ENCODE measurements at places on chromosomes 7 and 10. TPM values are rescaled to one million over a fixed set of nuclear protein-coding genes. Genes with fewer than 3 reads are reported as not detected.
A peak's percentile ranks its signal among the peaks of the same experiment; 100 is the strongest.

SLC26A5 gene
- 0.54 TPM for total RNA-seq

TMEM168 gene
- 20.9 TPM for total RNA-seq

AMPH gene
- total RNA-seq: not detected

RPEL1 gene
- total RNA-seq: not detected

IQUB gene
- not detected for total RNA-seq

MLXIPL gene
- total RNA-seq: not detected

OR2A25 gene
- total RNA-seq: not detected

MBL2 gene
- total RNA-seq: not detected

TSPAN15 gene
- 4.7 TPM for total RNA-seq

SVOPL gene
- total RNA-seq: 2.5 TPM

FGL2 gene
- 9.6 TPM for total RNA-seq

GRCh38 chr10:98224509-98224908, 43.5 kb downstream of the LOXL4 start:
- H3K4me1 ChIP-seq: peaks cover 3% of the 10 kb centered on the region
- H3K27ac ChIP-seq: no peak overlapping the region
- peaks cover 45% of the 10 kb centered on the region for H3K36me3 ChIP-seq
- no peaks in the 10 kb centered on the region for H3K27me3 ChIP-seq
- no peak for DNase-seq

- no peaks in the 10 kb centered on the region for H3K36me3 ChIP-seq
- H3K27ac ChIP-seq: peak overlapping the region; percentile 30
- peaks cover 78% of the 10 kb centered on the region for H3K27me3 ChIP-seq
These were observed 904 bp downstream of the LBX1 start for GRCh38 chr10:101228153-101228965.

GRCh38 chr7:47937711-47938573, 10.3 kb downstream of the PKD1L1 start:
- no peaks in the 10 kb centered on the region for H3K36me3 ChIP-seq
- no peak for DNase-seq
- H3K27ac ChIP-seq: peak overlapping the region; percentile 79
- H3K27me3 ChIP-seq: no peaks in the 10 kb centered on the region

GRCh38 chr7:33463131-33463530, 333.8 kb downstream of the BBS9 start:
- no peaks in the 10 kb centered on the region for H3K4me1 ChIP-seq
- no peaks in the 10 kb centered on the region for H3K27me3 ChIP-seq

GRCh38 chr7:114534953-114535352, 120.3 kb downstream of the FOXP2 start:
- H3K27me3 ChIP-seq: no peaks in the 10 kb centered on the region
- no peaks in the 10 kb centered on the region for H3K36me3 ChIP-seq
- no peak overlapping the region for H3K27ac ChIP-seq
- DNase-seq: no peak
- H3K4me1 ChIP-seq: no peaks in the 10 kb centered on the region

DNA sequence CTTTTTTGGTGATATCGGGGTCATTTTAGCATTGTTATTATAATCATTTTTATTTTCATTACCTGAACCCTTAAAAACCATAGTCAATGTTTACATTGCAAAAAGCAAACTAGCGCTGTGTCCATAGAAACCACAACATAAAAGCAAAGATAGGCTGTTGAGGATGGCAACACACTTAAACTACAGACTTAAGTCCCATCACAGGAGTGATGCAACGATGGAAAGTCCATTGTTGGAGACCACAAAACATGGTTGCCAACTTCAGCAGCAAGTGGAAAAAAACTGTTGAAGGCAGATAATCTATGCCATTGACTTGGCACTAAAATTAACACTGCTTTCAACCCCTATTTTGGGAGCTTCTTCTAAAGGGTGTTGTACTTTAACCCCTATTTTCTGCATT, 398.8 kb upstream of the IGFBP3 start:
- no peak overlapping the region for H3K4me3 ChIP-seq
- H3K36me3 ChIP-seq: no peaks in the 10 kb centered on the region
- DNase-seq: no peak
- H3K4me1 ChIP-seq: no peaks in the 10 kb centered on the region
- H3K27ac ChIP-seq: no peak overlapping the region

DNA sequence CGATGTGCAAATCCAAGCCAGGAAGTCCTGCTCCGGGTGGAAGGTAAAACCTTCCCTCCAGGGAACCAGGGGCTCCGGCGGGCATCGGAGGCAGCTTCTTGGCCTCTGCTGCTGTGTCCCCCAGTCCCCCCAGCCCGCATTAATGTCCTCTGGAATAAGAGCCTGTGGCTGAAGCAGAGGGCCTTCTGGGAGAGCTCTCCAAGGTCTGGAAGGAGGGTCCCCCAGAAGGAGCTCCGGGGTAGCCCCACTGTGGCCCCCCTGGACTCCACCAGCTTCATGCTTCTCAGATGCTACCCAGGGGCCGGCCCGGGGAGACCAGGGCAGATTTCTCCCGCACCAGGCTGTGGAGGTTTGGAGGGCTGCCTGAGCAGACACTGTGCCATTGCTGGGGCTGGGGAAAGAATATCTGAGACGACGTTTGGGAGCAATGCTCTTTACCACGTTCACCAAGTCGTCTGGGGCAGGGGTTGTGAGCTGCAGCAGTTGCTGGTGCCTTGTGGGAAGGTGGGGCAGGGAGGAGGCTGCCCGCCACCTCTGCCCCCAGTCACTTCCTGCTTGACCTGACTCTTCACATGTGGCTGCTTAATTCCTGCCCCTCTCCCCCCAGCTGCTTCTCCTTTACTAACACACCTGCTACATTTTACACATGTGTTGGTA, 8.3 kb downstream of the ZNF853 start:
- H3K4me3 ChIP-seq: peak overlapping the region; percentile 84
- H3K27ac ChIP-seq: peak overlapping the region; percentile 93
- H3K36me3 ChIP-seq: no peaks in the 10 kb centered on the region
- H3K4me1 ChIP-seq: peaks cover 40% of the 10 kb centered on the region

- no peak overlapping the region for H3K4me3 ChIP-seq
- no peak for DNase-seq
- peaks cover 18% of the 10 kb centered on the region for H3K4me1 ChIP-seq
These were observed 209.3 kb downstream of the JAZF1 start for GRCh38 chr7:27971171-27971812.

DNA sequence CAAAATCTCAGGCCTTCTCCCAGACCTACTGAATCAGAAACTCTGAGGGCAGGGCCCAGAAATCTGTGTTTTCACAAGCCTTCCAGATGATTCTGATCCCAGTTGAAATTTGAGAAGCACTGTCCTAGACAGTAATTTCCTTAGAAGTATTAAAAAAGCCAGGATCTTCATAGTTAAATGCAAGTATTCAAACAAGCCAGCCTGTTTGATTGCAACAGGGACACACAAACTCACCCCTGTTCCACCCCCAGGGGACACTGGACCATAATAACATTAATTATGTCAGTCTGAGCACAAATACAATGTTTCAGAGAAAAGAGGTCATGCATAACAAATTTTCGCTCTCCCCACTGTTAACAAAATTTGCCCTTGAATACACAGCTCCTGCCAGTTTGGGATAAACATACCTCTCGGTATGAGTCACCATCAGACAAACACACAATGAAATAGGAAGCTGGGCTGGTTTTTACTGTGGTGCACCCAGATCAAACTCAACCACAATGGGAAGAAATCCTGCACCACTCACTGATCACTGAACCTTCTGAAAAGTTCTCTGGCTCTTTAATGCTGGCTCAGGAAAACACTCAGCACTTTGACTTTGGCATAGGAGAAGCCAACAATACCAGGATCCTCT, 34.3 kb downstream of the ABLIM1 start:
- peaks cover 15% of the 10 kb centered on the region for H3K27me3 ChIP-seq

- H3K4me3 ChIP-seq: no peak overlapping the region
- peaks cover 15% of the 10 kb centered on the region for H3K4me1 ChIP-seq
- peaks cover 15% of the 10 kb centered on the region for H3K36me3 ChIP-seq
- H3K27ac ChIP-seq: no peak overlapping the region
- no peaks in the 10 kb centered on the region for H3K27me3 ChIP-seq
These were observed 7.0 kb downstream of the WDR91 start for GRCh38 chr7:135204341-135204749.

- no peak overlapping the region for H3K4me3 ChIP-seq
- peaks cover 56% of the 10 kb centered on the region for H3K36me3 ChIP-seq
- DNase-seq: no peak
- no peaks in the 10 kb centered on the region for H3K4me1 ChIP-seq
These were observed 7.1 kb upstream of the ZNF117 start for GRCh38 chr7:64997927-64998391.

GRCh38 chr10:102775201-102775934, 31.6 kb downstream of the WBP1L start:
- H3K27me3 ChIP-seq: no peaks in the 10 kb centered on the region
- no peak for DNase-seq
- peaks cover 14% of the 10 kb centered on the region for H3K36me3 ChIP-seq
- H3K4me1 ChIP-seq: peaks cover 41% of the 10 kb centered on the region
- H3K27ac ChIP-seq: no peak overlapping the region
- H3K4me3 ChIP-seq: peak overlapping the region; percentile 33

DNA sequence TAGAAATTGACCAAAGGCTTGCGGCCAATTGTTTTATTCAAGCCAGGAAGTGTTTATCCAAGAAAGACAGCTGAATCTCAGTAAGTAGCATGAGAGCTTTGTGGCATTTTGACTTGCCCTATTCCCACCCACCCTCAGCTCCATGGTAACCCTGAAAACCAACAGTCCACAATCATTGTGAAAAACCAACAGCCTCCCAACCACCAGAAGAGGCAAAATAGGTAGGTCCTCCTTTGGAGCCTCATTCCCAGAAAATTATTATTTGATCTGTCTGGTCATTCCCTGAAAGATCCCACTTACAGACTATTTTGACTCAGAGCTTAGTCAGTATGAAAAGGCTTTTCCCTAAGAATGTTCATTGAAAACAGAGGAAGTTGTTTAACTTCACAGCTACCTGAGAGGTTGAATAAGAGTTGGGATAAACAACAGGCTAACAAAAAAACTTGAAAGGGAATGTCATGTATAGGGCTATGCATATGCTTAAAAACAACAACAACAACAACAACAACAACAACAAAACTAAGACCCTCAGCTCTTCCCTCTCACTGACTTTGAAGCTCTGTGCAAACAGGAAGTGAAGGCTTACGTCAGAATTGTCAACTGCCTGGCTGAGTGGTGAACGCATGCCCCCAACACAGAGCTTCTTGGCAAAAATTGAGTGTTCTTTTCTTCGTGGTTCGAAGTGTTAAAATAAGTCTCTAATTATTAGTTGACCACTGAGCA, 11.2 kb downstream of the KPNA7 start:
- no peak for DNase-seq
- H3K4me3 ChIP-seq: no peak overlapping the region
- H3K27me3 ChIP-seq: peaks cover 4% of the 10 kb centered on the region
- no peak overlapping the region for H3K27ac ChIP-seq

- H3K4me3 ChIP-seq: no peak overlapping the region
- H3K4me1 ChIP-seq: no peaks in the 10 kb centered on the region
- DNase-seq: no peak
- H3K27me3 ChIP-seq: no peaks in the 10 kb centered on the region
- H3K27ac ChIP-seq: no peak overlapping the region
- H3K36me3 ChIP-seq: no peaks in the 10 kb centered on the region
These were observed 1205.3 kb downstream of the REEP3 start for GRCh38 chr10:64726466-64726865.

- peaks cover 69% of the 10 kb centered on the region for H3K4me1 ChIP-seq
- peak overlapping the region; percentile 28 for H3K4me3 ChIP-seq
- no peaks in the 10 kb centered on the region for H3K36me3 ChIP-seq
- DNase-seq: no peak
- H3K27ac ChIP-seq: peak overlapping the region; percentile 86
- H3K27me3 ChIP-seq: no peaks in the 10 kb centered on the region
These were observed 23.1 kb upstream of the DDIT4 start for GRCh38 chr10:72250666-72251065.

DNA sequence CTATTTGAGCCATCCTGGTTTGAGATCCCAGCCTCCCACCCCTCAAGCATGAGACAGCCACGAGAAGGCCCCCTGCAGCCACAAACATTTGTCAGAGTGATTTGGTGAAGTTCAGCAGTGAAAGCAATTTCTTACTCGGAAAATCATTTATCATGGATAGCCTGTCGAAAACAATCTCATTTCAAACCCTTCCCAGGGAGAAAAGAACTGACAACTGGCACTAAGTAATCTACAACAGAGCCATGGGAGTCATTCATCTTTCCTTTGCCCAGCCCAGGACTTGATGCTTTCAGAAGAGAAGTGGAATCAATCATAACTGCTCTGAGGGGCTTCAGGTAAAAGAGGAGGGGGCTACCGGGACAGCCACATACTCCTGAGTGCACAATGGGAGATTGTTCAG, 411.2 kb downstream of the KCNMA1 start:
- H3K4me3 ChIP-seq: no peak overlapping the region
- H3K36me3 ChIP-seq: no peaks in the 10 kb centered on the region
- H3K4me1 ChIP-seq: peaks cover 4% of the 10 kb centered on the region

- no peaks in the 10 kb centered on the region for H3K27me3 ChIP-seq
- peak overlapping the region; percentile 67 for H3K4me3 ChIP-seq
- H3K4me1 ChIP-seq: peaks cover 82% of the 10 kb centered on the region
These were observed 64.9 kb downstream of the IKZF1 start for GRCh38 chr7:50369143-50370026.

DNA sequence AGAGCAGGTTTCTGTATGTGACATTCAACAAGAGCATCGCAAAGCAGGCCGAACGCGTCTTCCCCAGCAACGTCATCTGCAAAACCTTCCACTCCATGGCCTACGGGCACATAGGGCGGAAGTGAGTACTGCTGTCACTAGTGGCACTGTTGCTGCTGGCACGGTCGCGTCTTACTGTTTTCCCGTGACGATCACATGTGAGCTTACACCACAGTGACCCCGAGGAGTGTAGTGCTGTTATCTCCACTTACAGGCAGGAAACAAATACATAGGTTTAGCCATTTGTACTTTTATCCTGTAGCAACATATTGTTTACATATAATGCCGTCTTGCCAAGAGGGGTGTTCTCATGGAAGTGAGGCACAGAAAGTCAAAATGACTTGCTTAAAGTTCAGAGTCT, 25.4 kb downstream of the FBH1 start:
- no peaks in the 10 kb centered on the region for H3K27me3 ChIP-seq
- H3K27ac ChIP-seq: no peak overlapping the region
- no peak for DNase-seq
- no peaks in the 10 kb centered on the region for H3K4me1 ChIP-seq
